ENCODE measurements at places on chromosomes 13 and 19.

DNA sequence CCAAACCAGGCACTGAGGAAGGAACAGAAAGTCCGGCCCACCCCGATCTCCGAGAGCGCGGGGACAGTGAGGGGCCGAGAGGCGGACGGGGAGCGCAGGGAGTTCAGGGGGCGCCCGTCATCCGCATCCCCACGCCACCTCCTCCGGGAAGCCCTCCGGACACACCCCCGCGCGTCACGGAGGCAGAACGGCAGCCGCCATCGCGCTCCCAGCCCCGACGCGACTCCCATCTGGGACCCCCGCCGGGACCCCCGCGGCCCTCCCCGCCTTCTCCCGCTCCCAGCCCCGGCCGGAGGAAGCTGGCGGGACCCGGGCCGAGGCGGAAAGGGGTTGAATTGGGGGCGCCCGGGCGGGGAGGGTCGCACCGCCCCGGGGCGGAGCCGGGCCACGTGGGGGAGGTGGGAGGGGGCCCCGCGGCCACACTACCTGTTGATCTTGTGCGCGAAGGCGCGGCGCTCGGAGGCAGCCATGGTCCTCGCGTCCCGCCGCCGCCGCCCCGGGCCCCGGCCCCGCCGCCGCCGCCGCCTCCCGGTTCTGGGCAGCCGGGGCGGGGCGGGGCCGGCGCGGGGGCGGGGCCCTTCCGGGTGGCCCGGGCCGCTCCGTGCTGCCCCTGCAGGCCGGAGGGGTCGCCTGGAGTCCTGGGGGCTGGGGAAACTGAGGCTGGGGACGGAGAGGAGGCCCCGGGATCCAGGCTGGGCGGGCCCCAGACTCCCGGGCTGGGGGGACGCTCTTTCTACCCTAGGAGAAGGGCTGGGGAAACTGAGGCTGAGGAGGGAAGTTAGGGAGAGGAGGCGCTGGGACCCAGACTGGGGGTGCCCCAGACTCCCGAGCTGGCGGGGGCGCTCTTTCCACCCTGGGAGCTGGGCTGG lies at the start of gene DOCK6:
Gene DOCK6 (minus strand): TSS at position 554 of the 869 bp plus-strand sequence. CDS start 84 bp downstream, at position 470.
- no peak for DNase-seq

DNA sequence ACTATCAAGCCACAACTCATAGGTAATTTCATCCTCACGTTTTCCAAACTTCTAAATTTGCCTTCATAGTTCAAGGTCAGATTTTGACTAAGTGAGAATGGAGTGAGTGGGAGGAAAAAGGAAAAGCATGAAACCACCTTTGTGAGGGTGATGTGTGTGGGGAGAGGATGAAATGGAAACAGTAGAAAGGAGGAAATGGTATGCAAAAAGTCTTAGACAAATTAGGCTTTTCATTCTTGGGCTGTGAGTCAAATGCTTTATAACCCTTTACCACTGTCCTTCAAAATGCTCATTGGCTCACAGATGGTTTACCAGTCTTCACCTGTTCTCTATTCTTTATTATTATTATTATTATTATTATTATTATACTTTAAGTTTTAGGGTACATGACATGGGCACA lies 127.2 kb downstream of the RAP2A start:
- DNase-seq: no peak

GRCh38 chr19:6209233-6209632 lies 70.5 kb downstream of the MLLT1 start:
- no peak for DNase-seq

GRCh38 chr19:56367829-56368711 lies 25.3 kb downstream of the ZNF582 start:
- peak; percentile 84 for DNase-seq

DNA sequence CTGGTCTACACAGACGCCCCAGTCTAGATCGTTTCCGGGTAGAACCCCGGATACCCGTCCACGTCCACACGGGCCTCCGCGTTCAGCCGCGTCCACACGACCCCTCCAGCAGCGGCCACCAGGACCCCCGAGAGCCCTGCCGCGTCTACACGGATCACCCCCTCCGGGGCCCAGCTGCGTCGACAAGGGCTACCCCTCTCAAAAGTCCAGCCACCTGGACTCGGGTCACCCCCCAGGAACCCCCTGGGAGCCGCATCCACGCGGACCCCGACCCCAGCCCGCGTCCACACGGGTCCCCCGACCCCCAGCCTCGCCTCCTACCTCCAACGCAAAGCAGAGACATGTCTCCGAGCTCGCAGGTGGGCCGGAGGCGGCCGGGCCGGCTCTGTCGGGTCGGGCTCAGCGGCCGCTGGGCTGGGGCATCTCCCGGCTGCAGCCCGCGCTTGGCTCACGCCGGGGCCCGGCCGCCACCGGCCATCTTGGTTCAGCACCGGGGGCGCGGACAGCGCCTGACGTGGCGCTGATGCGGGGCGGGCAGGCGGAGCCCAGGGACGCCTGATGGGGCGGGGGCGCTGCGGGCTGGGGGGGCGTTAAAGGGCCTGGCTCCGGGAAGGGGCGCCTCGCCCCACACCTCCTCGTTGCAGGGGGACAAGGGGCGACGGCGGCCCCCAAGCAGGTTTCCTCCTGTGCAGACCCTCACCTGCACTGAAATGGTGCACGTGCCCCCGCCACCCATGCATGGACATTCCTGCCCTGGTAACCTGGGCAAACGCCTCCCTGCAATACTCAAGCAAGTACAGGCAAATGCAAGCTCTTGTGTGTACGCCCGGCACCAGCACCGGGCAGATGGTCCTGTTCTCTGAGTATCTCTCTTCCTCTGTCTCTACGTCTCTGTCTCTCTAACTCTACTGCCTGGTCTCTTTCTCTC lies at the start of gene UNC13A:
Gene UNC13A (minus strand): TSS at position 498 of the 928 bp plus-strand sequence. CDS start 155 bp downstream, at position 343.
- peak; percentile 60 for DNase-seq

GRCh38 chr19:10027158-10027997 lies 14.1 kb downstream of the RDH8 start:
- peak; percentile 89 for DNase-seq

- DNase-seq: no peak
Measured at GRCh38 chr13:40553356-40553755, 113.1 kb downstream of the FOXO1 start.

GRCh38 chr19:49512970-49513745 lies 697 bp downstream of the FCGRT start:
- DNase-seq: peak; percentile 71

- no peak for DNase-seq
Measured at GRCh38 chr19:31185261-31185660, 164.0 kb downstream of the TSHZ3 start.

GRCh38 chr19:45766869-45767346 lies 2.1 kb downstream of the SIX5 start:
- DNase-seq: no peak

- peak; percentile 7 for DNase-seq
Measured at GRCh38 chr13:94198681-94199080, 280.8 kb downstream of the DCT start.

GRCh38 chr19:7857727-7858108 lies 16.5 kb downstream of the PRR36 start:
- no peak for DNase-seq

DNA sequence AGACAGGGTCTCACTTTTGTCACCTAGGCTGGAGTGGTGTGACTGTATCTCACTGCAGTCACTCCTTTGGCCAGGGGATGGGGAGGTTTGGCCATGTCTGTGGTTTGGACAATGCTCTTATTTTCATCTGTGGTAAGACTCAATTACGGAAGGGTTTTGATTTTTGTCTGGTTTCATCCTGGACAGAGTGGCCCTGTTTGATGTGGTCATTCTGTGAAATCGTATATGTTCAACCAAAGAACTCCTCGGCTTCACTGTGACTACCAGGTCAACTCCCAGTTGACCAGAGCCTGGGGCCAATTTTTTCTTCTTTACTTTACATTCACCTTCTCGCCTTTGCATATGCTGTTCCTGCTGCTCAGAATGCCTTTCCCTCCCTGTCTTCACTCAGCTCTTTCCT lies 6.8 kb upstream of the CCDC124 start:
- no peak for DNase-seq

DNA sequence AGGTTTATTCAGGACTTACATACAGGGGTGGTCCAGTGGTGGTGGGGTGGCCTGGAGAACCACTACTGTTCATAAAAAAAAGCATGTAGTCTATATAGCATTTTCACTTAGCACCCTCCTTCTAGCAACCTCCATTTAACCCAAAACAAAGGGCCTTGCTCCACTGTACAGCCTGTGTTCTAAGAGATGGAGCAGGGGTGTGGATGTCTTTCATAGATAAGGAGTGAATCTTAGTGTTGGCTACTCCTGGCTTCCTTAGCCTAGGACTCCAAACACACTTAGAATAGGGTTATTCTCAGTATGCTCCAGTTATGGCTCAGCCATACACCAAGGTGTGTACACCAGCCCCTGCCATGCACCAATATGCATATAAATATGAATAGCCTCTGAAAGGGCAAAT lies 95.2 kb downstream of the ELF1 start:
- DNase-seq: no peak

DNA sequence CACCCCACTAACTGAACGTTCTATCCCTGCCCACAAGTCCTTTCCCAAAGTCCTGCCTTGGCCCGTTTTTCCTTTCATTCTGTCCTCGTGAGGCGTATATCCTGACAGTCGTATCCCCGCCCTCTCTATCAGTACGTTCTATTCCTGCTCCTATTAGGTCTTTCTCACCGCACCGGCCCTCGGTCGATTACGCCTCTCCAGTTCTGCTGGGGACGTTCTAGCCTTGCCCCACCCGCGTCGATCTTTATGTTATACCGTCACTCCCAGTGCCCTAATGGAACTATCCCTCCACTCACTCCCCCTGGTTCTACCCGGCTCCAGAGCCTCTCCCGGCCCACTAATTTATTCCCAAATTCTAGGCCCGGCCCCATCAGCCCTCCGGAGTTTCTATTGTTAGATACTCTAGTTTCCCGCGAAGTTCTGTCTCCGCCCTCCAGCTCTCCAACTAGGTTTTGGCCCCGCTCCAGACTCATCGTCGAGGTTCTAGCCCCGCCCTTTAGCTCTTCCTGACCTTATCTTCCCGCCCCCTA lies 2.0 kb downstream of the PLAUR start:
- DNase-seq: no peak

DNA sequence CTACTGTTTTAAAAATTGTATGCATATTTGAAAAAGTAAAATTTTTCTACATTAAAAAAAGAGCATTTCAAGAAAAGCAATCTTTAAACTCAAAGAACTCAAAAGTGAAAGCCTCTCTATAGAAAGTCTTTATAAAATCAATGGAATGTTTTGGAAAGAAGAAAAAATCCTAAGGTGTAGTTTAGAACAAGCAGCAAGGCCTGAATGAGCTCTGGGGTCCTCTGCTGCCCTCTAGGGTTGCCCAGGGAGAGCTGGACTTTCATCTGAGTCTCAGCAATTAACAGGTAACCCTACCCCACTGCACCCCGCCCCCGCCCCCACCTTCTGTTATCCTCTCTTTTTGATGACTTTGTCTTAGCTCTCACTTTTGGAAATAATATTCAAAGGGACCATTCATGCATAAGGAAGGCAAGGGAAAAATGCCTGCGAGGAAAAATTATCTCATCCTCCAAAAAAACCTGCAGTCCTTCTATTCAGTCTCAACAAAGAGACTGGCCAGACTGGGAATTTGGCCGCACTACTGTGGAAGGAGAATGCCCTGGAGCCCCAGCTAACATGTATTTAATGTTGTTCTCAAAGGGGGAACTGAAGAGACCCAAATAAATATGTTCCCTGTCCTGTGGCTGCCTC lies 24.1 kb downstream of the SLC25A30 start:
- DNase-seq: peak; percentile 18

GRCh38 chr13:36858290-36858689 lies 39.3 kb downstream of the RFXAP start:
- peak; percentile 52 for DNase-seq

- DNase-seq: no peak
Measured at GRCh38 chr19:31149441-31149941, 199.7 kb downstream of the TSHZ3 start.

- no peak for DNase-seq
Measured at GRCh38 chr13:19586904-19587634, 25.7 kb upstream of the TPTE2 start.

DNA sequence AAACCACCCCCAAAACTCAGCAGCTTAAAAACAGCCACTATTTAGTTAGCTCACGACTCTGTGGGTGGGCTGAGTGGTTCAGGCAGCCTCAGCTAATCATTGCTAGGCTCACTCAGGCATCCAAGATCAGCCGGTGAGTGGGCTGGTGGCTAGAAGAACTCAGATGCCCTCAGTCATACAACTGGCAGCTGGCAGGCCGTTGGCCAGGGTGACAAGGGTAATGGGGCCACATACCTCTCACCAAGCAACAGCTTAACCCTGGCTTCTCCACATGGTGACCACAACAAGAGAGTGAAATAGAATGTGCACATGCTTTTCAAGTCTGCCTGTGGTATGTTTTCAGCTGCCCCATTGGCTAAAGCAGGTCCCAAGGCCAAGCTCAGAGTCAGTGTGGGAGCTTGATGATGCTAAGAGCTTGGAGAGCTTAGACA lies 435.4 kb upstream of the TSHZ3 start:
- DNase-seq: no peak

- no peak for DNase-seq
Measured at GRCh38 chr19:39082745-39083598, 1.2 kb upstream of the ACP7 start.

DNA sequence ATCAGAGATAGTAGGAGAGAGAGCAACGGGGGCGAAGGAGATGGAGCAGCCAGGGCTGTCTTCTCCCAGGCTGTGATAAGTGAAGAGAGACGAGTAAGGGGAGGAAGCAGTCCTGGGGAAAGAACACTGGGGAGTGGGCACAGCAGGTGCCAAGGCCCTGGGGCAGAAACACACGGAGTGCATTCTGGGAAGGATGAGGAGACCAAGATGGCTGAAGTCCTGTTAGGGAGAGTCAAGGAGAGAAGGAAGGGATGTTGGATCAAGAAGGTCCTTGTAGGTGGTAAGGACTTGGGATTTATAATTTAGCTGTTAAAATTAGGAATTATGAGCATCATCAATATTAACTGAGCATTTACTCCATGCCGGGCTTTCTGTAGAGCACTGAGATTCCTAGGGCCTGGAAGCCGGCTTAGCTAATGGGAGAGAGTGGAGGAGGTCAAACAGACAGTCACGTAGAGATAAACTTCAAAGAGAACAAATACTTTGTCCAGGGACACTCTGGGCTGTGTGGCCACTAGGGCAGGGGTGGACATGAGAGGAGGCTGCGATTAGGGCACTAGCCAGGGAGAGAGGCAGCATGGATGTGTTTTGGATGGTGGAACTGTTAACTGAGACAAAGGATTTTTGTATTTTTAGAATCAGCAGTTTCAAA lies 134.2 kb upstream of the PEG3 start:
- no peak for DNase-seq

- DNase-seq: peak; percentile 39
Measured at GRCh38 chr19:47210689-47211316, 20.2 kb downstream of the BBC3 start.

- no peak for DNase-seq
Measured at GRCh38 chr19:33375837-33376159, 2.3 kb downstream of the CEBPG start.

DNA sequence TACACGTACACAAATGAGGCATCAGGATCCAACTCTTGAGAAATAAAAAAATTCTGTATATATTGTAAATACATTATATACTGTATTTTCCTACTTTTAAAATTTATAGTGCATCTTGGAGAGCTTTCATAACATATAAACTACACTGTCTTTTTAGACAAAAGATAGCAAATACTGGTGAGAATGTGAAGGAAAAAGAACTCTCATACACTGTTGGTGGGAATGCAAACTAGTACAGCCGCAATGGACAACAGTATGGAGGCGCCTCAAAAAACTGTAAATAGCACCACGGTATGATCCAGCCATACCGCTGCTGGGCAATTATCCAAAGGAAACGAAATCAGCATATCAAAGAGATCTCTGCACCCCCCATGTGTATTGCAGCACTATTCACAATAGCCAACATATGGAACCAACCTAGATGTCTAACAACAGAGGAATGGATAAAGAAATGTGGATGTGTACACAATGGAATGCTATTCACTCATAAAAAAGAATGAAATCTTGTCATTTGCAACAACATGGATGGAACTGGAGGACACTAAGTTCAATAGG lies 292.4 kb downstream of the EFNB2 start:
- DNase-seq: no peak

All from NCI-H345 (cell line).